Right ventricle myocardium superior (tissue), 1 donor: ENCODE measurements at places on chromosomes 4 and X.
A peak's percentile ranks its signal among the peaks of the same experiment; 100 is the strongest.

- DNase-seq, result no peak
These were observed 37.0 kb upstream of the MTM1 start for GRCh38 chrX:150531467-150531866.

DNA sequence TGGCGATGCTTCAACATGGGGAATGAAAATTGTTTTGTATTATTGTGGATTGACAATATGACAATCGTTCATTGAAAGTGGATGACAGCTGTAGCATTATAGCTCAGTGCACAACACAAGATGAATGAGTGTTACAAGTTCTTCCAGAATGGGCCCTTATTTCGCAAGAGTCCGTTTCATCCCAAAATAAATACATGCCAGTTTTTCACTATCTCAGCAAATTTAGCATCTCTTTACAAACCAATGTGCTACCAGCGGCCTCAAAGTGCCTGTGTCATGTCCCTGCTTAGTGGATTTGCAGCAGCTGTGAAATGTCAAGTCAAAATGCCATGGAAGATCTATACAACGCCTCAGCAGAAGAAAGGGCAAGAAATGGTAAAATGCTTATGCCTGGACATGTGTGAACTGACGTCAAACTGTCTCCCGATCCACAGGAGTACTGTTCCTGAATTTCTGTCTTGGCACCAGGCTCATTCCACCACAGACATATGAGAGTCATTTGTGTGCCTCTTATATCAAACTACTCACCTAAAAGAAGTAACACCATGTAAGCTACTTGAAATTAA lies 109.6 kb downstream of the MAML3 start:
- no peak for DNase-seq

DNA sequence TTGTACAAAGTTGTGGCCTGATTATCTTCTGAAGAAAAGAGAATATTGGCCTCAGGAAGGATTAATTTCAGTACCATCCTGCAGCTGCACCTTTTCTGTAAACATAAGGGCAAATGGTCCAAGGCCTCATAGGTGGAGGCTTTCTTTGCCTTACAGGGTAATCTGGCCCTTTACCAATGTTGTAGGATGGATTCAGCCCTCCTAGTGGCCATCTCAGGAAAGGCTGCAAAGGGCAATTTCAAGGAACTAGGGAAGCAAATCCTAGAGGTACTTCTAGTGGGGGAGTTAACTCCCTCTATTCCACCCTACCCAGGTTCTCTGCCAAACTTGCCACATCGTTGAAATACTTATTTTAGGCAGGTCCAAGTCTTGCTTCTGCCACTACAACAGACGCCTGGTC lies 57.6 kb downstream of the UGT2B11 start:
- no peak for DNase-seq

DNA sequence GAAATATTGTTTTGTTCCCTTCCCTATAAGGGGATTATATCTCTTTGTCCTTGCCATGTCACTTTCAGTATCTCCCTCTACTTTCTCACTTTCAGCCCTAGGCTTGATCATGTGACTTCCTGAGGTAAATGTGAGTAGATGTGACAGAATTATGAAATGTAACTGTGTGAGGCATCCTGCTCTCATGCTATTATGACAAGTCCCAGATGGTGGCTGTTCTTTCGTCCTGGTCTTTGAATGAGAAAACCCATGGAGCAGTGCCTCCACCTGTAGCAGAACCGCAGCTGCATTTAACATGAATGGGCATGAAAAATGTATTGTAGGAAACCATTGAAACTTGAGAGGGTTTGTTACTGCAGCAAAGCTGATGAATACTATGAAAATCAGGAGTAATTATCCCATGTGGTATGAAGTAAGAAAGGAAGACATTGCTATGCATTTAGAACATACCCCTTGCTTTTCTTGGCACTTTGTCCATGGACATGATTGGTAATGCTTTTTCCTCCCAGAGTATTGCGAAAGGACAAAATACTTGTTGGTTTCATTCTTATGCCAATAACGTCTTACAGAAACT lies 202.2 kb upstream of the GPRIN3 start:
- no peak for DNase-seq

DNA sequence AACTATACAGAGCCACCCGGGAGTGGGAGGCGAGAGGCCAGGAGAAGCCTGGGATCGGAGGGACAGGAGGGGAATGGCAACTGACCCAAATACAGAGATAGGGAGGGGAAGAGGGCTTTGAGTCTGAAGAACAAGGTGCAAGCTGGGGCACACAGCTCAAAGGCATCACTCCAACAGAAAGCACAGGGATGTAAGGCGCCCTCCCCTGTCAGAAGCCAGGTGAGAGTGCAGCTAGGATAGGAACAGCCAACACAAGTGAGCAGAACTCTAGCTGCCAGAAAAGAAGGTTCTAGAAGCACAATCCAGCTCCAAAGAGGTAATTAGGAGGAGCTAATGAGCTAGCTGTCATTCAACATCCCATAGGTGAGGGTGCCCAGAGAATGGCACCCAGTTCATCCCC lies 232.2 kb downstream of the DHX15 start:
- no peak for DNase-seq

- no peak for DNase-seq
These were observed 243.9 kb downstream of the MAML3 start for GRCh38 chr4:139910106-139910505.

- DNase-seq, result peak; percentile 68
These were observed 3.1 kb downstream of the ZNF827 start for GRCh38 chr4:145935253-145936141.
